ENCODE measurements at places on chromosomes 12 and 14.

- DNase-seq: no peak
Observed at GRCh38 chr12:25811656-25812126, 146.8 kb upstream of the RASSF8 start.

- DNase-seq: no peak
Observed at GRCh38 chr12:7042842-7043241, 17.7 kb upstream of the C1S start.

DNA sequence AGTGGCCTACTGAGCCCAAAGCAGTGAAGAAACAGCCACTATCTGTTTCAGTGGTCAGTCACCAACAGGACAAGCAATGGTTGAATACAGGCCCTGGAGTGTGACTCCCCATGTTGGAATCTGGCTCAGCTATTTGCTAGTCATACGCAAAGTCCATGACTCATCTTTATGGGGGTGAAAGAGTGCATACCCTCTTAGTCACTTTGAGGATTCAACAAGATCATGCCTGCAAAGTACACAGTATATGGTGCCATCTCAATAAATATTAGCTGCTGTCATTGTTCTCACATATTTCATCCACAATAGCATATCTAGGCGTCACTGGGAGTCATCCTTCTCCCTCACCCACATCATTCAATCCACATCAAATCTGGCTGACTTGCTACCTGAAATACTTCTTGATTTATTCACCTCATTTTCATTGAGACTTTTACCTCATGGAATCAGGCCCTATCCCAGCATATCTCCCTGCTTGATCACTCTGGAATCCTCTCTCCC, 26.4 kb upstream of the STAB2 start:
- no peak for DNase-seq

DNA sequence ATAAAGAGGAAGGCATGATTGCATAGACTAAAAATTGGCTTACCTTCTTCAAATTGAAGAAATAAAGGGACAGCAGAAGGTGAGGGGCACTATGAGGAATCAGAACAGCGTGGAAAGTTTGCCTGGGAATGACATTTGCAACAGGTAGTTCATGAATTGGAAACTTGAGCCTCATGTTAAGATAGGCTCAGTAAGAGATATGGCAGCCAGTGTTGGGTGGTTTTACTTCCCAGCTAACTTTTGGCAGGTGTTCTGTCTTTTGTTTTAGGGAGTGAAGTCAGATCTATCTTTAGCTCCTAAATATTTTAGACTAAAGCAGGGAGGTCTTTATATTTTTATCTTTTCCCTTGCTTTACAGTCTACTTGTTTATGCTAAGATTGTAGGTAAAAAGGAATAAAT, 122.4 kb downstream of the ANO6 start:
- no peak for DNase-seq

DNA sequence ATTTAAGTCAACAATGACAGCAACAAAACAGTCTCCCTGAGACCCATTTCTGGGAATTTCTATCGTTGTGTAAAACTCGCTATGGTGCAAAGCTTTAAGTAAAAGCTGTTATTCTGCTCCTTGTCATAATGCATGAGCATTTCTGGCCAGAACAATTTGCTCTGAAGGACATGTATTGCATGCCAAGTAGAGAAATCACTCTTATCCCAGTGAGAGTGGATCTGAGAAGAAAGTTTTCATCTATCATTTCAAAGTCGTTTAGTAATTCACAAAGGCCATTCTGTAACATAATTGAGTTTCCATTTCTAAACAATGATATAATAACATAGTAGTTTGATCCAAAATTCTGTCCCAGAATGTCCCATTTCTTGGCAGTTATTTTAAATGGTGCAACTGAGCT, 86.6 kb downstream of the TBC1D30 start:
- DNase-seq: no peak

DNA sequence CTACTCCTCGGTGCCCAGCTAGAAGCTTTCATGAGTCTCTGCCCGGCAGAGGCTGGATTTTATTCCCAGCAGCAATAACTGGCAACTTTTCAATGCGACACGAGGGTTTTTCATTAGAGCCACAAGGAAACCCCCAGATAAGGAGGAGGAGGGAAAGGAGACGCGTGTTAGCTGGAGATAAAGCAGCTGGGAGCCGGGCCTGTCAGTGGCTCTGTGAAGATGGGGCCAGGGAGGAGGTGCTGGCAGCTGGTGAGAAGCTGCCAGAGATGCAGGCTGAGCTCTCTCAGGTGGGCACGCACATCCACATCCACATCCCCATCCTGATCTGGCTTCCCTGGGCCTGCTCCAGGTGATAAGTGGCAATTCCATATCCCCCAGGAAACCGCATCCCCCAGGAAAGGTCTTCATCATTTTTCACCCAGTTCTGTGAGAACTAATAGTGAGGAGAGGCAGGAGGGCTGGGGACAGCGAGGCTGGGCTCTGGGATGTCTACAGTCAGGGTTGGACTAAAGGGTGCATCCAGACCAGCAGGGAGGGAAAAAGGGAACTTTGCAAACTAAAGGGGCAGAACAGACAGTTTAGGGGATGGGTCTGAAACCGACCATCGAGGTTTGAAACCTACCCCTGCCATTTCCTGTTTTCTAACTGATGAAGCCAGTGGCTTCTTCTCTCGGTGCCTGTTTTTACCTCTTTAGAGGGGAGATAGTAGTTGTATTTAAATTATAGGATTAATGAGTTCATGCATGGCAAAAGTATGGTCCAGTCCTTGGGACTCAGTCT, 413.2 kb downstream of the DPF3 start:
- no peak for DNase-seq

DNA sequence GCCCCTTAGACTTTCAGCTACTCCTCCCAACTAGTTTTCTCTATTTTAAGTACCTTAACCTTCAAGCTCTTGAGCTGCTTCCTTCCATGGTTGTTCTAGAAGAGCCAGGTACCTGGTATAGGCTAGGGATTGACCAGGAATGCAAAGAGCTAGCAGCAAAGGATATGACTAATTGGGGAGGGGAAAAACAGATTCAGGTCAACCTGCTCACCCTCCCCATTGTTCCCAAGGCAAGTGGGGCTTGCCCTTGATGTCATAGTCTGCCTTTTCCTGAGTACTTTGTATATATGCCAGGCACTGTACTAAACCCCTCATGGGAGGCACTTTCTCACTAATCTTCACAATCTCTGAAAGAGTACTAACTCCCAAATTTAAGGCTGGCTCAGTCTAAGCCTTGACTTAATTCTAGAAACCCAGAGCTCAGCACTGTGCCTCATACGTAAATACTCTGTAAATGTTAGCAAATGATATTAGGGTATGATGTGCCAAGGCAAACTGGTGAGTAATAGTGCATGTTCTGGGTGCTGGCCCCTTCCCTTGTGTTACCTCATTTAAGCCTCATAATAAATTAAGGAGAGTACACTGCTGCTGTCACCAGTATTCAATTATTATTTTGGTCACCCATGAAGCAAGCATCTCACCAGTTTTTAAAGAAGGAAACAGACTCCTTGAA, 42.2 kb downstream of the SUDS3 start:
- DNase-seq: no peak

- no peak for DNase-seq
Observed at GRCh38 chr12:79686171-79686570, 4.6 kb downstream of the PAWR start.

Data from NCI-H187 (cell line).